ENCODE measurements at places on chromosomes 3 and 15.
A peak's percentile ranks its signal among the peaks of the same experiment; 100 is the strongest.

GRCh38 chr3:27194861-27195483 is 174.2 kb downstream of the NEK10 start:
- DNase-seq = no peak

DNA sequence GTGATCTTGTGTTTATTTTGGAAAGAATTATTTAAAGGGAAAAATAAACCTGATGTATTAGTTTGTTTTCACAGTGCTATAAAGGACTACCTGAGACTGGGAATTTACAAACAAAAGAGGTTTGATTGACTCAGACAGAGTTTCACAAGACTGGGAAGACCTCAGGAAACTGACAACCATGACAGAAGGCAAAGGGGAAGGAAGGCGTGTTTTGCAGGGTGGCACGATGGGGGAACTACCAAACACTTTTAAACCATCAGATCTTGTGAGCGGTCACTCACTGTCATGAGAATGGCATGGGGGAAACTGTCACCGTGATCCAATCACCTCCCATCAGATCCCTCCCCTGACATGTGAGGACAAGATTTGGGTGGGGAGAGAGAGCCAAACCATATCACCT is 87.0 kb downstream of the TP63 start:
- no peak for DNase-seq

- DNase-seq = no peak
Measured at GRCh38 chr3:18891641-18892040, 256.7 kb upstream of the KCNH8 start.

DNA sequence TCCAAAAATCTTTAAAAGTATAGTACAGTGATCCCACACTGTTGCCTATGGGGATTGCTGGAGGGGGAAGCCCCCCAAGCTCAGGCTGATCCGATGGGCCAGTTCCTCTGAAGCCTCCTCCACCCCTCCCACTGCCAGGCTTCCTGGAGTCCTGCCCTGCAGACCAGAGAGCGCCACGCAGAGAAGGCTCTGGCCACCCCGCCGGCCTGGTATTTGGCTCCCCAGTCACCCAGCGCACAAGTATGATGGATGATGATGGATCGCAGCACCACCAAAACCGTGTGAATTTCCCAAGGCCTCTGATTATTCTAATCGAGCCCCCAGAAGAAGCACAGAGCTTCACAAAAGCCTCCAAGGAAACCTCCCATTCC is 259.0 kb downstream of the MECOM start:
- DNase-seq = no peak

DNA sequence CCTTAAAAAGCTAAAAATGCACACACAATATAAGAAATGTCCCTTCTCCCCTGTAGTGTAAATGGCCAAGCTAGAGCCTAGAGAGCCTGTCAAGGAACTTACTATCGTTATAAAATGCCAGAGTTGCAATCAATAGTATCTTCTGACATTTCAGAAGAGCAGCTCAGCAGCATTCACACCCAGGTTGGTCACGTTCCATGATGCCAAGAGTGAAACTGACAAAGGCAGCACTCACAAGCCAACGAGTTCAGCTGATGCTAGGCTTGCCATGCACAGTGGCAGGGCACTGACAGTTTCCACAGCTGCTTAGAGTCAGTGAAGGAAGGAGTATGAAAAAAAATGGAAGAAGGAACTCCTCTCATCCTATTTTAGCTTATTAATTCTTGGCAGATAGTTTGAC is 331.4 kb upstream of the CCDC54 start:
- no peak for DNase-seq

- peak; percentile 70 for DNase-seq
Measured at GRCh38 chr3:38454884-38455638, 1.4 kb downstream of the ACVR2B start.

GRCh38 chr15:49471733-49472132 is 48.7 kb downstream of the FGF7 start:
- DNase-seq = no peak

- DNase-seq = no peak
Measured at GRCh38 chr15:94235646-94236045, 4.3 kb downstream of the MCTP2 start.

DNA sequence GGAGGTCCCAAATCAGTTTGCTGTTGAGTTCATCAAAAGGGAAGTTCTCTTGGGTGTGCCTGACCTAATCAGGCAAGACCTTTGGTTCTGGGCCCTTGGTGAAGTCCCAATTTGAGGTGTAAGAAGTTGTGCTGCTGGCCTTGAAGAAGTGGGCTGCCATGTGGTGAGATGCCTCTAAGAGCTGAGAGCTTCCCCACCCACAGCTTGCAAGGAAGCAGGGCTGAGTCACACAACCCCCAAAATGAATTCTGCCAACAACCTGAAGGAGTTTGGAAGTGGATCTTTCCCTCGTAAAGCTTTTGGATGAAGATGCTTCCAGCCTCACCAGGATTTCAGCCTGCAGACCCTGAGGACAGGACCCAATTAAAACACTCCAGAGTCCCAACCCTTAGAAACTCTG is 129.3 kb upstream of the NSMCE3 start:
- DNase-seq = no peak

GRCh38 chr3:182637350-182638110 is 155.8 kb upstream of the ATP11B start:
- DNase-seq = no peak

DNA sequence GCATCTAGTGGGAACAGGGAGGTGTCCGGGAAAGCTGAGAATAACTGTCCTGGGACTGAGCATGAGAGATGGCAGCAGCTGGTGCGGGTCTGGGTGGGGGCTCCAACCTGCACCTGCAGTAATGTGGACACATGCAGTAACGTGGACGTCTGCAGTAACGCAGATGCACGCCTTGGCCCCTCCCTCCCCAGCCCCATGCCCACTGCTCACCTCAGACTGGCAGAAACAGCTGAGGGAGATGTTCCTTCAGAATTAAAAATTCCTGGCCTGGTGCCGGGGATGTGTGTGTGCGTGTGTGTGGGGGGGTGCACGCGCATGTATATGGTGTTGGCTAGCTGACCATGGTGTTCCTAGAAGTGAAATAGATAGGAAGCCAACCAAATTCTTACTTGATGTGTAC is 86.7 kb upstream of the OXTR start:
- no peak for DNase-seq

GRCh38 chr3:125207949-125208568 is 4.5 kb downstream of the SLC12A8 start:
- no peak for DNase-seq

- DNase-seq = peak; percentile 87
Measured at GRCh38 chr15:45456212-45457106, 66.1 kb downstream of the SLC30A4 start.

DNA sequence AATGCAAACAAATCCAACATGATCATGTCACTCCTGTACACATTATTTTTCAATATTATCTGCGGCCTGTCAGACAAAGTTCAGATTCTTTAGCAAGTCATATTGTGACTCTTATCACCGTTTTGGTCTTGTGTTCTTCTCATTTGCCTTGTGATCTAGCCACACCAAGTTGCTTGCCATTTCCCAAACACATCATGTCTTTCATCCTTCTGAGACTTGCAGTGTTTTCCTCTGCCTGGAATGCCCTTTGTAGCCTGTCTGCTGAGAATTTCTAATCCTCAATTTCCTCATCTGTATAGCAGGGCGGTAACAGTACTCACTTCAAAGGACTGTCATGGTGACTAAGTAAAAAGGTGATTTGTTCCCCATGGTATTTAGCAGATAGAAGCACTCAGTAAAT is 135.0 kb downstream of the GREM1 start:
- DNase-seq = no peak

DNA sequence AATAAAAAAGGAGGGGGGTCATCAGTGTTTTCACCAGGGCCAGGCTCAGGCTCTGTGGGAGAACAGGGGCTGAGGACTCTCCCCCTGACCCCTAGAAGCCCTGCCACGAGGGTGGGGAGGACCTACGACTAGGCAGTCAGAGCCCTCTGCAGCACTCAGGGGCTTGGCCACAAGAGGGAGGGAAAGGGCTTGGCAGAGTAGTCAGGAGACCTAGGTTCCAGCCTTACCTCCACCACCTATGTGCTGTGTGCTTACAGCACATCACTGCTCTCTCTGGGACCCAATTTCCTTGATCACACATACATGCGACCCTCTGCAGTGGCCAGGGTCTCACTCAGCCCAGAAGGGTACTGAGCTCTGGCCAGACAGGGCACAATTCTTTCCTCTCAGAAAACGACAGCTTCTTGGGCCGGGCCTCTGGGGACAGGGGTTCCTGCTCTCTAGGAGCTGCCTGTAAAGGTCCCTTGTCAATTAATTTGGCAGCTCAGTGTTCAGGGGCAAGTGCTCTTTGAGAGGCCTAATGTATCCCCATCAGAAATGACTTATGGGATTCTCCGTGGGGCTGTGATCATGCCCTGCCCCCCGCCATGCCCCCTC is 16.4 kb upstream of the SKIC8 start:
- DNase-seq = no peak

DNA sequence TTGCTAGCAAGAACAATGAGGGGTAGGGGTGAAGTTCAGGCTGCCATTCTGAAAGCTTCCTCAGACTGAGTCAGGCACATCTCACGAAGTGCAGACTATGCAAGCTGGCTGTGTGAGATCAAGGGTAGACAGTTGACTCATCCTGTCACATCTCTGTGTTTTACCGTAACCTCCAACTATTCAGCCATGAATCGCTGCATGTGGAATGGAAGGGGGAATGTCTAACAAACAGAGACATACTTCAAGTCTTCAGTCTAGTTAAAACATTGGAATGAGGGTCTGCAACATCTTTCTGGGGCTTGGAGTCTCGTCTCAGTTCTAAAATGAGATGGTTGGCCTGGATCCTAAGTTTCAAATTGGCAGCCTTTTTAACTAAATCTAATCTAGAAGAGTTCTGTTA is 25.9 kb downstream of the AGTR1 start:
- DNase-seq = no peak

DNA sequence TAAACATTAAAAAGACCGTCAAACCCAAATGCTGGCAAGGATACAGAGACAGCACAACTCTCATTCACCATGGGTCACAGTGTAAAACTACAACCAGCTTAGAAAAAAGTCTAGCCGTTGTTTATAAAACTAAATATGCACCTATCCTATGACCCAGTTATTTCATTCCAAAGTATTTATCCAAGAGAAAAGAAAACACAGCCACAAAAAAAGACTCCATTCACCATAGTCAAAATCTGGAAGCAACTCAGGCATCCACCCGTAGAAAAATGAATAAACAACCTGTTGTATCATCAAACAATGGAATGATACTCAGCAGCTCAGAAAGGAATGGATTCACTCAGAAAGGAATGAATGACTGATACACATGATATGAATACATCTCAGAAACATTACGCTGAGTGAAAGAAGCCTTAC is 28.6 kb downstream of the PLD1 start:
- no peak for DNase-seq

DNA sequence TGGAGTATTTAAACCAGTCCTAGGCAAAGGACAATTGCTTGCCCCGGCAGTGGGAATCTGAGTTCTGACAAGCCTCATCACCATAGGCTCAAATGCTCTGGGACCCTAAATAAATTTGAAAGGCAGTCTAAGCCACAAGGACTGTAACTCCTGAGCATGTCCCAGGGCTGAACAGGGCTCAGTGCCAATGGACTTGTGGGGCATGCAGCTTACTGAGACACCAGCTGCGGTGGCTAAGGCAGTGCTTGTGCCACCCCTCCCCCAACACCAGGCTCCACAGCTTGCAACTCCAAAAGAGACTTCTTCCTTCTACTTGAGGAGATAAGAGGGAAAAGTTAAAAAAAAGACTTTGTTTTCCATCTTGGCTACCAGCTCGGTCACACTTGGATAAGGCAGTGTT is 289.7 kb upstream of the DCBLD2 start:
- DNase-seq = no peak

DNA sequence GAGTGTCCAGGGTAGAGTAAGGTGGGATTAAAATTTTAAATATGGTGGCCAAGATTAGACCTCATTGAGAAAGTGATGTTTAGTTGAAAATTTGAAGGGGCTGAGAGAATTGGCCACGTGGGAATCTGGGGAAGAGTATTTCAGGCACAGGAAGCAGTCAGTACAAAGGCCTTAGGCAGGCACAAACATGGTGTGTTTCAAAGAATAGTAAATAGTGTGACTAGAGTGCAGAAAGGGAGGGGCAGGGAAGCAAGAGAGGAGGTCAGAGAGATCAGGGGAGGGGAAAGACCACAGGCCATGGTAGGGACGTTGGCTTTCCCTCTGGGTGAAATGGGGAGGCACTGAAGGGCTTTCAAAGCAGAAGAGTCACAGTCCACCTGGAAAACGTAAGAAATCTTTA is 36.6 kb upstream of the POMGNT2 start:
- DNase-seq = no peak

DNA sequence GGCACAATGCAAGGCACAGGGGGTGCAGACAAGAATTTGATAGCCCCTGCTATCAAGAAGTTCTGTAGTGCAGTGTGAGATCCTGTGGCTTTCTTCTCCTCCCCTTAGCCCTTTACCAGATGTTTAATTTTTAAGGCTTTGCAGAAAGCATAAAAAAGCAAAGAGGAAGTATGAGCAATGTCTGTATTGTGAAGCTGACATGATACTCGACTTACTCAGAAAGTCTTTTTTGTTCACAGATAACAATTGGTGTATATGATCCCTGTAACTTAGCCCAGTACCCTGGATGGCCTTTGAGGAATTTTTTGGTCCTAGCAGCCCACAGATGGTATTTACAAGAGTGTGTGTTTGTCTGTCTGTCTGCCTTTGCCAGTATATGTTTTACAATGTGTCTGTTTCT is 58.9 kb downstream of the ATG7 start:
- DNase-seq = no peak

DNA sequence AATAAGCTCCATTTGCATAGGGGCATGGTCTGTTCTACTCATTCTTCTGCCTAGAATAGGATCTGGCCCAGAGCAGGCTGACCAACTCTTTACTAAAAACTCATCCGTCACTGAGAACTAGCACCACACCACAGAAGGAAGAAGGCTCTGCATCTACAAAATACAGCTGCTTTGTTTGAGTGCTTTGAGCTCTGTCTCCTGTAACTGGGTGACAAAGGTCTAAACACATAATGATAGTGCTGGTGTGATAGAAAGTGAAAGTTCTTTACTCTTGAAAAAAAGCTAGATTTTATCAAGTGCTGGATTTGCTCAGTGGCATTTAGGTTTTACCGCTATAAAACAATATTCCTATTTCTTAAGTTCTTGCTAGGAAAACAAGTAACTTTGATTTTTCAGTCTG is 140.7 kb downstream of the FHIT start:
- DNase-seq = no peak

DNA sequence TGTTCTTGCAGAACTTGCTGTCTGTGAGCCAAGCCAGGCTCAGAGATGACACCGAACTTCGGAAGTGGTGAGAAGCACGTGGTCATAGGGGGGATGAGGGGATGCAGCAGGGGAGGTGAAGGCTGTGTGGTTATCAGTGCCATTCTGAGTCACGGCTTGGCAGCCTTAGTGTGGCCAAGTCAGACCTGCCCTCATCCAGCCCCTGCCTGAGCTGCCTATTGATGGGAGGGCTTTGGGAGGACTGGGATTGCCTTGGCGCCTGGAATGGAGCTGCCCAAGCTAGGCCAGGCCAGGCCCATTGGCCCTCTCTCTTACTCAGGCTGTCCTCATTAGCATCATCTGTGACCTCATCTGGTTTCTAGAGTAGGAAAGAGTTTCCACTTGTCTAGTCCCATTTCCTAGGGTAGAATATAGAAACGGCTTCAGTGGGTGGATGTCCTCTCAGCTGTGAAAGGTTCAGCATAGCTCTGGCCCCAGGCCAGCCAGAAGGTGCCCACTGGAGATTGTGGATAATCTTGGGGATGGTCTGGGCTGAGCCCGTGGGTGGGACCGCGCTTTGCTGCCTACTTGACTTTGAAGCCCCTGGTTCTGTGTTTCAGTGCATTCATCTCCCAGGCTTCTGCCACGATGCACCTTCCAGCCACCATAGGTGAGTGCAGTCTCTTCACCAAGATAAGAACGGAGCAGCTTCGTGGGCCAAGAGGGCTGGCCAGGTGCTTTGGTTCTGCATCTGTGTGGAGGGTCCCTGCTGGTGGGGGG is 7.2 kb downstream of the FAH start:
- no peak for DNase-seq

GRCh38 chr3:175695251-175695650 is 836.1 kb downstream of the NAALADL2 start:
- DNase-seq = no peak

Measured in SW 1271 (cell line).